ENCODE measurements at places on chromosomes 5 and 9.

DNA sequence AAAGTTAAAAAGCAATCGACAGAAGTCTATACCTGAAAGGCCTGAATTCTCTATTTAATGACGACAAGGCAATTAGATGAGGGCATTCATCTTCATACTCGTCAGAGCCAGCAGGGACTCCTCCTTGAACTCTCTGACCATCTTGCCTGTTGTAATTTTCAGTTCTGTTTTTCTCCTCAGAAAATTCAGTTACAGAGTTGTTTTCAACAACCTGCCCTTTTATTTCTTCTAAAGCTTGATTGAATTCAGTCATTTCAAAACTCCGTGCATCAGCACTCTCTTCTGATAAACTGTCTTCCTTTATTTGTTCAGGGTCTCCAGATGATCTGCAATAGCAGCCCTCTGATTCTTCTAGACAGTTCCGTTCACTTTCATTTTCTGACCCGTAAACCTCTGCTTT, 15.6 kb downstream of the RIOK2 start:
- peak; percentile 43 for DNase-seq

GRCh38 chr5:109942646-109943045, 252.9 kb downstream of the MAN2A1 start:
- DNase-seq: no peak

DNA sequence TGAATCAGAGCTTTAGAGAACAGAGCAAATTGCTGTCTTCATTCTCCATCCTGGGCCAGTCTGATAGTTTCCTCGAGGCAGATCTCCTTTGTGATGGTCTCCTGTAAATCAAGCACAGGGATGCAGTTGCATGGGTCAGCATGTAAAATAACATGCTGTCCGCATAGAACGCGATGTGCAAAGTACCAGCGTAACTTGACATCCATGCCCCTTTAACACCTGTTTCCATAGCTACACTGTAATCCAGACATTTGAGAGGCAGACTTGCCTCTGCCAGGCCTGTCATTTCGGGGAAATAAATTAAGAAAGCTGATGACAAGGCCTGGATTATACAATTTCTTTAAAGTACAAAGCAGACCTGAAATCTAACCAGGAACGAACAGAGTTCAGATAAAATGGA, 413.5 kb downstream of the TLE4 start:
- DNase-seq: no peak

GRCh38 chr9:121887553-121888437, 205.3 kb downstream of the TTLL11 start:
- DNase-seq: no peak

DNA sequence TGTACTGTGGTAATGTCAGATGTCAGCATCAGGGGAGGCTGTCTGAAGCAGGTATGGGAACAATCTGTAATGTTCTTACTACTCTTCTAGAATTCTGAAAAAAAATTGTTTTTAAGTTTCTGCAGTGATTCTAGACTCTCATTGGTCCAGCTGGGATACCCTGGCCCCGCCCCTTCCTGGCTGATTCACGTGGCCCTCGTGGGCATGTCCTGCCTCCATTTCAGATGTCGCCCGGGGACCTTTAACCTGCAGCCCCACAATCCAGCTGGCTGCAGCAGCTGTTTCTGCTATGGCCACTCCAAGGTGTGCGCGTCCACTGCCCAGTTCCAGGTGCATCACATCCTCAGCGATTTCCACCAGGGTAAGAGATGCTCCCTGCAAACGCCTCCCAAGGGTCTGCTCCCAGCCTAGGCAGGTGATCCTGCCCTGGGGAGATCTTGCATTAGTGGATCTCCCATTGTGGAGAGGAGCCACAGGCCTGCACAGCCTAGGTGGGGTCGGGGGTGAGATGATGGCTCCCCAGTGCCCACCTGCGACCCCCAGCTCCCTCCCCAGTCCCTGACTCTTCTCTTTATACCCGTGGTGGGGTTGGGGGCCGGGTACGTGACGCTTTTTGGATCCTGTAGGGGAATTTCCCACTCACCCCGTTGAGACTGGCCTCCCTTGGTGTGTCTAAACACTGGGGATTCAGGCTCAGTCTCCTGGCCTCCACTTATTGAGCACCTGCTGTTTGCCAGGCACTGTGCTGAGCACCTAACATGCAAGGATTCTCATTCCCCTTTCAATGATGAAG, 36.5 kb downstream of the LAMC3 start:
- no peak for DNase-seq

- DNase-seq: no peak
Observed at GRCh38 chr9:113600023-113600823, 136.7 kb downstream of the RGS3 start.

DNA sequence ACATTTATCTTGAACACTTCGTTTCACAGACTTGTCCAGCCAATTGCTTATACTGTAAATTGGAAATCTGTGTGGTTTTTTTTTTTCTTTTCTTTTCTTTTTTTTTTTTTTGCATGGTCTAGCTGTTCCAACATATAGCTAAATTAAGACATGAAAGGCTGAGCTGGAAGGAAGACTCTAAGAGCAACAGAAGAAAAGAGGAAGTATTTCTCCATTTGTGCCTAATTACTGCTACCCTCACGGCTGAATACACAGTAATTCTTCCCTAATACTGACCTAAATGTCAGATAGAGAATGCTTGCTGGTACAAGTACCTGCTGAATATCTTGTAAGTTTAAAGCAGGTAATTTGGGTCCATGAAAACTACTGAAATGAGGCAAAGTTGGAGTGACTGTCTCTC, 11.0 kb upstream of the HAPLN1 start:
- no peak for DNase-seq
